Bronchial epithelial cell (primary cell): ENCODE measurements at places on chromosomes 1 and 21.
A peak's percentile ranks its signal among the peaks of the same experiment; 100 is the strongest.

DNA sequence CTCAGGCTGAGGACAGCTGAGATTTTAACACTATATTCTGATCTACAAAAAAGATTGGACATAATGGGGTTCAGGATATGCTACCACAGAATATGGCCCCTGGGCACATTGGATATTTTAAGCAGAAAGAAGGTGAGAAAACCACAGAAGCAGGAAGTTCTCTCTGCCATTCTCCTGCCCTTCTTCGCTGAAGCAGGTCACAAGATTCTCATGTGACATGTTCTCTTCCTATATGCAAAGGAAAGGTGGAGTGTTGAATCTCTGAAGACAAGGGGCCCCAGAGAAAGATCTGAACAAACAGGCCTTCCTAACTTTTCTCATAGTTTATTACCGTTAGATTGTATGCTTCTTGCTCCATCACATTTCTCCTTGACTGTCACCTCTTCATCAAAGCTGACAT lies 285.7 kb downstream of the S1PR1 start:
- DNase-seq: no peak

DNA sequence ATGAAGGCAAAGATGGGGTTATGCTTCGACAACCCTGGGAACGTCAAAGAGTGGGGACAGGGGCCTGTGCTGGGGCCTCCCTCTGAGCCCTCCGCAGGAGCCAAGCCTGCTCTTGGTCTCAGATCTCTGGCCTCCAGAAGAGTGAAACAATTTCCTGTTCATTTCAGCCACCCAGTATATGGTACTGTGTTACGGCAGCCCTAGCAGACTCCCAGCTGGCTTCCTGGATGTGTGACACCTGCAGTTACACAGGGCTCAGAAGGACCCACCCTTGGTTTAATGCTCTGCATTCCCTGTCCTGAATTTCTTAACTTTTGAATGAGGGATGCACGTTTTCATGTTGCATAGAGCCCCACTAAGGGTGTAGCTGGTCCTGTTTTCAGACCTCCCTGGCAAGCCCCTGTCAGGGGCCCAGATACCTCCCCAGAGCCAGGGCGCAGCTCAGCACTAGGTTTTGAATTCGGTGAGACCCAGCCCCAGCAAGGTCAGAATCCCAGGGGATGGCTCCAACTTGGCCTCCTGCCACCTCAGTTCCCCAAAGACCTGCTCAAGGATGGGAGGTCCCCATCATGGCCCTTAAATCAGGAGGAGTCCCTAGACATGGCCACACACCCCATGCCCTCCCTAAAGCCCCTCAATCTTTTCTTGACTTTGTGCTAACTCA lies 79.0 kb upstream of the IFFO2 start:
- DNase-seq: no peak

- peak; percentile 77 for DNase-seq
Measured at GRCh38 chr21:38505654-38506523, 7.6 kb upstream of the ERG start.

DNA sequence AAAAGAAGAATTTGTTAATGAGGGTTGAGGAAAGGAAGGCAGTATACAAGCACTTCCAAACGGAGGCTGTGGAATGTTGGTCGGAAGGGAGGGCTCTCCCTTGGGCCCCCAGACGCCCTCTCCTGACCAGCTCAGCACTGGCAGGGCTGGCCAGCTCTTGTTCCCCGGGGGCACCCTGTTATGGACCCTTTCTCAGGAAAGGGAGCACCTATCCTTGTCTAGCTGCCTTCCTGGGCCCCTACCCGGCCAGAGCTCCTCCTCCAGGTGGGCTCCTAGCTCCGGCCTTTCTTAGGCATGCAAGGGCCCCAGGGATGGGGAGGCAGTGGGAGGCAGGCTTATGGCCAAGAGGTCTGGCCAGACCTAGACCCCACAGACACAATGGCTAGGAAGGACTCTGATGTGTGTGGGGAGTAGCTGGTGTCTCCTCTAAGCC lies 926 bp downstream of the BLACAT1 start:
- DNase-seq: no peak

DNA sequence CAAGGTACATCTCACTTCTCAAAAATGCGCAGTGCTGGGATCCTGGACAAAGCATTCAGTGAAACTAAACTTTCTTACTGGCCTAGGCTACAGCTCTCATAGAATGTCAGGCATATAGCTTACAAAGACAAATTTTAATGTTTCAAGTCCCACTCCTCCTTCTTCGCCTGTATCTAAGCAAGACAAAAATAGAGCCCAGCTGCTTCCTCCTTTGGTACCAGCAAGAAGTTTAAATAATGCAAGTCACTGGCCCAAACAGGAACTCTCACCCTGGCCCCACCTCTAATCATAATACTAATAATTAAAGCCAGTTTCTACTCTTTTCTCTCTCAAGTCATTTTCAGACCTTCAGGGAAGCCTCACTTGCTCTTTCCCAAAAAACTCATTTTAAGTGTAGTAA lies 1267.9 kb downstream of the MRPL39 start:
- DNase-seq: no peak

- DNase-seq: no peak
Measured at GRCh38 chr1:27994060-27994459, 34.3 kb downstream of the XKR8 start.

DNA sequence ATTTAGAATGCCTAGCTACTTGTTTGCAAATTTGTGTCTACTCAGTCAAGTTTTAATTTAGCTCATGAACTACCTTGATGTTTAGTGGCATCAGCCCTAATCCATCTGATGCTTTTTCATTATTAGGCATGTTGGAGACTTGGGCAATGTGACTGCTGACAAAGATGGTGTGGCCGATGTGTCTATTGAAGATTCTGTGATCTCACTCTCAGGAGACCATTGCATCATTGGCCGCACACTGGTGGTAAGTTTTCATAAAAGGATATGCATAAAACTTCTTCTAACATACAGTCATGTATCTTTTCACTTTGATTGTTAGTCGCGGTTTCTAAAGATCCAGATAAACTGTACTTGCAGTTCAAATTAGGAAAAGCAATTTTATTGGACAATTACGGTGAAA lies 7.6 kb downstream of the SOD1 start:
- DNase-seq: peak; percentile 12

DNA sequence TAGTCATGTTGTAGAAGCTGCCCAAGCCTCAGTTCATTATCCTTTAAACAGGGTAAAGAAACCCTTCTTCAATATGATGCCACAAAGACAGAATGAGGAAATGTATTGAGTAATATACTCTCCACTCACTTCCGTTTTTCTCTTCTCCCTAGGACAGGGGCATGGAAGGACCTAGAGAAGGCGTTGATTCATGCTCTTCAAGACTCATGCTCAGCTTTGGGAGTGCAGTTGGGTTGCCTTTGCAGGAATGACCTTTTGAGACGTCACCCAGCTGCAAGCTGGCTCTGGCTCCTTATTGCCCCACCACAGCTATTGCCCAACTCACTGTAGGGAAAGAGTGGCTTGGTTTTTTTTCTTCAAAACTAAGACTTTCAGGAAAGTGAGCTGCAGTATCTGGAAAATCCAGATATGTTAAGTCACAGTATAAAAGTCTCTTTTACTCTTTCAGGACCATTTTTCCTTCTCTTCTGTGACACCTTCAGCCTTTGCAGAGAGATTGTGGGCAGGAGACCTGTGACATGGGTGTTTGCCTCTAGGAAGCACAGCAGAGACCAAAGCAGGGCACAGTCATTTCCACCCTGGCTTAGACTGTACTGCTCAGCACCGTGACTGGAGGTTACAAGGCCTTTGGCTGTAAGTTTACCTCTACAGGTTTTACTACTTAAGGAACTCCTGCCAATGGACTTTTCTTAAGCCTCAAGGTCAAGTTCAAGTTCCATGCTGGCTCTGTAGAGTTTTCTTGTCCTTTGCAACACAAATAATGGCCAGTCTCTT lies 39.5 kb downstream of the XCL2 start:
- DNase-seq: peak; percentile 97

- DNase-seq: no peak
Measured at GRCh38 chr1:226659136-226659535, 79.9 kb downstream of the ITPKB start.

DNA sequence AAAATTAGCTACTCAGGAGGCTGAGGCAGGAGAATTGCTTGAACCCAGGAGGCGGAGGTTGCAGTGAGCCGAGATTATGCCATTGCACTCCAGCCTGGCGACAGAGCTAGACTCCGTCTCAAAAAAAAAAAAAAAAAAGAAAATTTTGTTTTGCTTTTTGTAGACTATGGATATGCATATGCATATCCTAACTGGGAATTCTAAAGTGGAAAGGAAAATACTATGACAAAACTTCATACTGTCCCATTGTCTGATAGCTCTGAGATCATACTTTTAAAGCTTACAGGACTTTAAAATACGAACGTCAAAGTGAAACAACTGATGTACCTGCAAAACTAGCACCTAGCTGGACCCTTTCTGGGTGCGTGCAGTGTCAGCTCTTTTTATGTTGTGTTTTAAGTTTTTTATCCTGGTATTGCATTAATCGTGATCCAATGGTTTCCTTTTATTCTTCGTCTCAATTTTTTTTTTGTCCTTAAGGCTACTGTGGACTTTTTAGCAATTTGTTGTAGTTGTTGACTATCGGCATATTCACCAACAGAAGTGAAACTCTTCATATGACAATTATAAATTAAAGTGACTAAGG lies 19.2 kb downstream of the SPRTN start:
- no peak for DNase-seq

DNA sequence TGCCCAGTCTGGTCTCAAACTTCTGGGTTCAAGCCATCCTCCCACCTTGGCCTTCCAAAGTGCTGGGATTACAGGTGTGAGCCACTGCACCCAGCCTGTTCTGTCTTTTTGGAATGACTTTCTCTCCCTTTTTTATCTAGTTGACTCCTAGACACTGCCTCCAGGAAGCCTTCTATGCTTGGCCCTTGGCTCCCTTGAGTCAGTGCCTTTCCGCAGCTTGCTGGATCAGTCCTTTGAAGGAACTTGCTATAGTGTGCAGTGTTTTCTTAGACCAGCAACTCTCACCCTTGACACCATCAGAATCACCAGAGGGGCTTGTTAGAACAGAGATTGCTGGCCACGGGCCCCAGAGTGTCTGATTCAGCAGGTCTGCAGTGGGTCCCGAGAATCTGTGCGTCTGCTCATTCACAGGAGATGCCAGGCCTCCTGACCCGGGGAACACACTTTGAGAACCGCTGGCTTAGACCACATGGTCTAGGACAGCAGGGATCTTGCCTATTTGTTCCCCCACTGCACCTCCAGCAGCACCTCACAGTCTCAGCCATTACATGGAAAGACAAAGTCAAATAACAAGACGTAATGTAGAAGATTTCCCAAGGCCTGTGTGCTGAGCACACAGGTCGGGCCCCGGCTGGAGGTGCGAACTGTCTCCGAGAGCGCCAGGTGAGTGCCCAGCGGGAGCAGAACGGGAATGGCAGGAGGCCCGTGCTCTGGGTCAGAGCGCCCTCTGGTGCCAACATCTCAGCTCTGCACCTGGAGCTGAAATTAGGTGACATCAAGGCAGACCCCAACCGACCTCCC lies 27.4 kb upstream of the CTPS1 start:
- DNase-seq: peak; percentile 49

DNA sequence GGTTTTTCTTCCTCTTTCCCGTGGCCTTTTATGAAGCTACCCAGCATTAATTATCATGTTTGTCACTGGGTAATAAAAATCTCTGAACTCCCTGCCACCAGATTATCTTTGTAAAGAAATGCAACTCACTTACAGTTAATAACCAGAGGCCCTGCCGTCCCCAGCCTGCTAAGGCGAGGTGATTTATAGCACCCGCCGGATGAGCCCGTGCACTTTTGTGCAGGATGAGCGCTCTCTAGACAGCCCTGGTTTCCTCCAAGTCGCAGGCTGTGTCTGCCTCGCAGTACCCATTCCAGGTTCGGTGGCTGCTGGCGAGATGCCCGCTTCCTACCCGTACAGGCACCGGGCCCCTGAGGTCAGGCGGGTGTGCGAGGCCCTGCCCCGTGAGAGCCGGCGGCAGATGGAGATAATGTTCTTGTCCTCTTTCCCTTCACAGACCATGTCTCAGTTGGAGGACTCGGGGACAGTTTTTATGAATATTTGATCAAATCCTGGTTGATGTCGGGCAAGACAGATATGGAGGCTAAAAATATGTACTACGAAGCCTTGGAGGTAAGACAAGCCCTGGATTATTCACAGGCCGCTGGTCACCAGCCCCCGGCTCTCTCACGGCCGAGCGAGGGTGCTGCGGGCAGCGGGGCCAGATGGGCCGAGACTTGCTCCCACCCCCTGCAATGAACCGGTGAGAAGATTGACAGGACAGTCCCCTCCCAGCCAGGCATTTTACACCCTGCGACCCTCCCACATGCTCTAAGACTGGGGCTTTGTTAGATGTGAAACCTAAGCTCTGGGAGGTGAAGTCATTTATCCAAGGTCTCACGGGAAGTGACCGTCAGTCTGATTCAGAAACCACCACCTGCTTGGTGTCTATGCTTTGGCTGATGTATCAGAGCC lies 28.5 kb upstream of the SELENON start:
- no peak for DNase-seq

- DNase-seq: no peak
Measured at GRCh38 chr1:1562556-1563195, 12.0 kb downstream of the SSU72 start.

DNA sequence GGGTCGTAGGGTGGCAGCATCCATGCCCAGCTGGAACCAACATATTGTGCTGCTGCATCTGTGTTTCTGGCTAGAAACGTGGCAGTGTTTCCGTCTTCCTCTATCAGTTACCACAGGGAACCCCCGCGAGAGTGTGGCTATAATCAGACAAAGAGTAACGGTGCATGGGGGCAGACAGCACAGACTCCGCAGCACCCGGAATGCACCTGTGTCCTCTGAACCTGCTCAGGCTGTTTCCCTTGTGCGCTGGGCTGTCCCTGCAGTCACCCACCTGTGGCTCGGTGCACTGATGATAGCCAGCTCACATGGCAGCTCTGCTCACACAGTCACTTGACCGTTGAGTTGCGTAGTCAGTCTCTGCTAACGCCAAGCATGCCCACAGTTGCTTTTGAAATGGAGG lies 11.4 kb upstream of the PCBP3 start:
- no peak for DNase-seq

- DNase-seq: no peak
Measured at GRCh38 chr1:7524341-7525337, 246.5 kb upstream of the VAMP3 start.

- DNase-seq: peak; percentile 67
Measured at GRCh38 chr1:6854166-6854565, 68.9 kb downstream of the CAMTA1 start.

GRCh38 chr1:2865571-2866421 lies 64.3 kb upstream of the TTC34 start:
- no peak for DNase-seq

- DNase-seq: no peak
Measured at GRCh38 chr1:19775317-19775716, 24.4 kb downstream of the TMCO4 start.

GRCh38 chr1:29711582-29712283 lies 475.4 kb downstream of the PTPRU start:
- peak; percentile 61 for DNase-seq
